Bronchial epithelial cell (primary cell): ENCODE measurements at places on chromosomes 6 and 20. TPM values are rescaled to one million over a fixed set of nuclear protein-coding genes. Genes with fewer than 3 reads are reported as not detected.

The C6orf132 gene
- total RNA-seq, result 11.3 and 46.1 TPM in 2 replicates

The MLIP gene
- 0.53 and 9.3 TPM in 2 replicates for total RNA-seq

The RAMACL gene
- 1.6 and 1.7 TPM in 2 replicates for total RNA-seq

The LHFPL5 gene
- not detected in 2 replicates for total RNA-seq

The PFDN4 gene
- total RNA-seq, result 47.4 and 83.5 TPM in 2 replicates

The DNMT3B gene
- total RNA-seq, result 0.79 and 2.4 TPM in 2 replicates

The SAMD5 gene
- 2.6 and 3.1 TPM in 2 replicates for total RNA-seq

The CLIC5 gene
- not detected in 2 replicates for total RNA-seq

The PBOV1 gene
- total RNA-seq, result not detected in 2 replicates

The SCRT2 gene
- total RNA-seq, result not detected in 2 replicates

The ADGRF5 gene
- not detected in 2 replicates for total RNA-seq

The OXT gene
- not detected in 2 replicates for total RNA-seq

The RAD21L1 gene
- under 0.01 TPM in 1 of 2 replicates, not detected in the other for total RNA-seq

The PGC gene
- total RNA-seq, result not detected in 2 replicates

The PPP1R14C gene
- 72.1 and 80.0 TPM in 2 replicates for total RNA-seq

The FAM229B gene
- 1.6 and 4.0 TPM in 2 replicates for total RNA-seq

The LRRC1 gene
- total RNA-seq, result 19.7 and 22.9 TPM in 2 replicates
